Cerebellar cortex (tissue), 1 donor: ENCODE measurements at places on chromosomes 11 and 22.

- DNase-seq = no peak
Observed at GRCh38 chr22:37196539-37197450, 8.7 kb upstream of the C1QTNF6 start.

- DNase-seq = no peak
Observed at GRCh38 chr22:19060356-19061009, 61.7 kb downstream of the DGCR2 start.

DNA sequence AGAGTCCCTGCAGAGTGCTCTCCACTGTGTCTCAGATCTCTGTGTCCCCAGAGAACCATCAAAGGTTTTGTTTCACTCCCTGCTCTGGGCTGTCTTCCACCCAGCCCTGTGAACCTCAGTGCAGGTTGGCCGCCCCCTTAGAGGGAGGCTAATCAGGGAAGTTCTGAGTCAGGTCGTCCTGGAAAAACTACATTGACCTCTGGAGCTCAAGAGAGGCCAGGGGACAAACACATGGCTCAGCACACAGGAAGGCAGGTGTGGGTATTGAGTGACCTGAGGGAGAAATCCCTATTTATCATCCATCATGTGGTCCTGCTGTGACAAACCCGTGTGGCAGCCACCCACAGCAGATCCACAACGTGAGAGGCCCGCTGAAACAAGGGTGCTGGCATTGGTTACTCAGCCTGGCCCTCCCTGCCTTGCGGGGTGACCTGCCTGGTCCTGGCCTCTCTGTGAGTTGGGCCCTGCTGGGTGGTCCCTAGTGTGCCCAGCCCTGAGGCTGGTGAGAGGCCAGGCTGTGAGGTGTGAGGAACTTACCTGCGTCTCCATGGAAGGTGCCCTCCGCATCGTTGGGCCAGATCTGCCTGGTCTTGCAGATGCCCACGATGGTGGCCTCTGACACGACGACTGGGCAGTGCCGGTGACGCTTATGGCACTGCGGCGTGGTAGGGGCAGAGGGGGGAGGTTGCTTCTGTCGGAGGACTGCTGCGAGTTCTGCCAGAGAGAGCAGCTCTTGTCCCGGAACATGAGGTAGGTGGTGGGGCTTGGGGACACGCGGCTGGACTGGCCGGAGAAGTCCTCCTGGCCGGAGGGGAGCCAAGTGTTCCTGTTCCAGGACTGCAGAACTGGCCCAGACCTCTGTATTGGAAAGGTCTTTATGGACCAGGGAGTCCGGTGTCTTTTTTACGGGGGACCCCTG, 669 bp upstream of the BCR start:
- peak; percentile 49 for DNase-seq

DNA sequence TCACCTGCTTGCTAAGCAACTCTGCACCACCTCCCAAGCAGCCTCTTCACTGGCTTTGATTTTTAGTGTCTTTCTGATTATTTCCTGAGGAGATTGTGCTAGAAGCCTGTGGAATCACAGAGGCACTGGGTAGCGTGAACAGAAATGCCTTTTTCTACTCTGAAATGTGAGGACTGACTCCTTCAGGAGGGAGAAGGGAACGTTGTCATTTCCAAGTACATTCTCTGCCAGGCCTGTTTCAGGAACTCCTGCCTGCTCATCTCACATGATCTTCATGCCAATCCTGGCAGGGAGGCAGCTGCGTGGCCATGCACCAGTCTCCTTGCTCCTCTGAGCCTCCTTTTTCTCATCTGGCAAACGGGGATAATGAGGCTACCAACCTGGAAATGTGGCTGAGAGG, 49.8 kb upstream of the PRDM11 start:
- peak; percentile 87 for DNase-seq

- DNase-seq = no peak
Observed at GRCh38 chr11:40119661-40120060, 1339.8 kb downstream of the LRRC4C start.

DNA sequence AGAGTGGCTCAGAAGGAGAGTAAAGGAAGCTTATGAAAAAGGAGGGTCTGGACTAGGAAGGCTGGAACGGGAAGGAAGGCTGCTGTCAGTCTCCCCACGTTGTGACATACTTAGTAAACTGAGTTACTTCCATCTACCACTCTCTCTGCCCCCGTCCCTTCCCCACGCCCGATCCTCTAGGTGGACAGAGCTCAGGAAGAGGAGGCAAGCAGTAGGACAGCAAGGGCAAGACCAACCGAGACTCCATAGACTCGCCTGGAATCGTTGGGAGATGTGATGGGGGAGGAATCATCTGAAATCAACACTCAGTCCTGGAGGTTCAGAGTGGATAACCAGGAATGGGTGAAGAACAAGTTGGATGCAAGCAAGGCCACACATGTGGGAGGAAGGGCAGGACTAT, 240.7 kb downstream of the BUD13 start:
- DNase-seq = no peak

DNA sequence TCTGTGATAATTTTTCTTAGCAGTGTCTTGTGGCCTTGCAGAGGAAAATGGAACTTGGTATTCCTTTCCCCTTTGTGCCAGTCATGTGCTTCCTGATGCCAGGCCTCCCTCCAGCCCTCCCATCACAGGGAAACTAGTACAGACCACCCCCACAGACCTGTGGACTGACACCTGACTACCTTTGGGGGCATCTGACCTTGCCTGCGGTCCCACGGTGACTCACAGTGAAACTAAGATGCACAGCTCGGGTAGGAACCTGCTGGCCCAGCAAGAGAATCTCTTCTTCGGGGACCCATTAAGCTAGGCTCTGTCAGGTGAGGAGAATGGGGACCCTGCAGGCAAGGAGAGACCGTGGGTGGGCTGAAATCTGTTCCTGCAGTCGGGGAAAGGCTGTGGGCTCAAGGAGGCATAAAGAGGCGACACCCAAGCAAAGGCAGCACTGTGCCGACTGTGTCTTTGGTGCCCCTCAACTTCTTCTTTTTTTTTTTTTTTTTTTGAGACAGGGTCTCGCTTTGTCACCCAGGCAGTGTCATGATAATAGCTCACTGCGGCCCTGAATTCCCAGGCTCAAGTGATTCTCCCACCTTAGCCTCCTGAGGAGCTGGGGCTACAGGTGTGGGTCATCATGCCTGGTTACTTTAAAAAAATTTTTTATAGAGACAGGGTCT, 20.8 kb upstream of the PEX26 start:
- no peak for DNase-seq

GRCh38 chr11:83938148-83938547, 652.0 kb upstream of the CCDC90B start:
- no peak for DNase-seq

DNA sequence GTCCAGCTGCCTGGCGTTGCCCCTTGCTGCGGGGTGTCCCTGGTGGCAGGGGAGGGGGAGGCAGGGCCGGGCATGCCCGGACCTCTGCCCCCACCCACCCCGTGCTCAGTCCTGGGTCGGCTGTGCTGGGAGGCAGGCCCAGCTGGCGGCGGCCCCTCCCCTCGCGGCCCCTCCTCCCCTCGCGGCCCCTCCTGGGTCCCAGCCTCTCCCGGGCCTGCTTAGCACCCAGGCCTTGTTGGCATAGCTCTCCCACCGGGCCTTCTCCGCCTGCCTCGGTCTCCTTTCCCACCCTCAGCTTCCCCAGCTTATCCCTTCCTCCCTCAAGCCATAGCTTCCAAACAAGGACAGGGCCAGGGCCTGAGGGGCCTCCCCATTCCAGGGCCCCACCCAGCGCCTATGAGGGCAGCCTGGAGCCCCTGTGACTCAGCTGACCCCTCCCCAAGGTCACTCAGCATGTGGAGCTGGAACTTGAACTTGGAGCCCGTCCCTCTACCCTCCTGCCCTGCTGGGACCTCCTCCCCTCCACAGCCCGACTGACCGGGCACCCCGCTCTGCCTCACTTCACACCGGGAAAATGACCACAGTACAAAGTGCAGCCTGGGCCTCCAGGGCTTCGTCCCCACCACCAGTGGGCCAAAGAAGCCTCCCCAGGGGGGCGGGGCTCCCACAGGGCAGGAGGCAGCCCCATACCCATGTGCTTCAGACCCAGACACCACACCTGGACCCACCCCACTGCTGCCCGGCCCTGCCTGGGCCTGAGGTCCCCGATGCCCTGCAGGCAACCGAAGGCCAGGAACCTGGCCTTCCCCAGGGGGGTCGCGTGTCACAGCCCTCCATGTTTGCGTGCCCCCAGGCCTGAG, 1.2 kb downstream of the EPS8L2 start:
- no peak for DNase-seq

- DNase-seq = no peak
Observed at GRCh38 chr11:61075891-61076290, 26.4 kb upstream of the CD5 start.

DNA sequence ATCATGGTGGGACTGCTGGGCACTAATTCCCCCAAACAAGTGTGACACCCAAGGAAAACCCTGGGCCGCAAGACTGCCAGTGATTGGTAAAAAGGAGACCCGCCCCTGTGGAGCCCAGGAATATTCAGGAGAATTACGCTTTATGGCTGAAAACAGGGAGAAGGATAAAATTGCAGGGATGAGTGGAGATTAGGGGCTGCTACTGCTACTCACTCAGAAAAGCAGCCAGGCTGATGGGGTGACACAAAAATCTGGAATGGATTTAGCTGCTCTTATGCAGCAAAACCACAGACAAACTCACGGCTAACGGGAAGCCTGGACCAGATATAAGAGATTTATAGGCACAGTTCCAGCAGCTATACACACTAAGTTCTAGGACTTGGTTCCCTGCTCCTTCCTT, 4.4 kb upstream of the FBXO3 start:
- peak; percentile 88 for DNase-seq

GRCh38 chr22:35217527-35217926, 39.8 kb upstream of the HMGXB4 start:
- no peak for DNase-seq

DNA sequence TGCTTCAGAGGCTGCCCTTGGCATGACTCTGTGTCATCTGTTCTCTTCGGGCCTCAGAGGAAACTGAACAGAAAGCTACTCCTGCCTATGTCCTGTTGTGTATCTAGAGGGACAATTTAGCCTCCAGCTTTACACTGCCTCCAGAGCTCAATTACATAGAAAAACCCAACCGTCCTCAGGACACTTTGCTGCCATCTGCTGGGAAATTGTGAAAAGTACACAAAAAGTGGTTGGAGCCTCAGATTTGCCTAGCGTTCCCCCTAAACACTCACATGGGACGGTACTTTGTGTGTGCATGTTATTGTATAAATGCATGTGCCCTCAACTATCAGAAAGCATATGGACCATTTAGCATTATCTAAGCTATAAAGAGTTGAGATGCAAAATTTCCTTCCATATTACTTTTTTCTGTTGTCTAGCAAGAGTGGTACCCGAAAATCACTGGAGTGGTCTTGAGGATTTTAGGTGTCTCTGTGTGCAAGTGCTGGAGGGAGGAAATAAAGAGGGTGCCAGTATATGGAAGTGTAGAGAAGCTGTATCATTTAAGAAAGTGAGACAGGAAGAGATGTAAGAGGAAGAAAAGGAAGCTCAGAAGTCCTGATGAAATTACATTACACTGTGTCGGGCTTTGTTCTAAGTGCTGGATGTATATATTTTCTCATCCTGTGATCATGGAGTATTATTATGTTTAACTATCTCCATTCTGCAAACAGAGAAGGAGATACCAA, 8.7 kb upstream of the MS4A4E start:
- peak; percentile 11 for DNase-seq

DNA sequence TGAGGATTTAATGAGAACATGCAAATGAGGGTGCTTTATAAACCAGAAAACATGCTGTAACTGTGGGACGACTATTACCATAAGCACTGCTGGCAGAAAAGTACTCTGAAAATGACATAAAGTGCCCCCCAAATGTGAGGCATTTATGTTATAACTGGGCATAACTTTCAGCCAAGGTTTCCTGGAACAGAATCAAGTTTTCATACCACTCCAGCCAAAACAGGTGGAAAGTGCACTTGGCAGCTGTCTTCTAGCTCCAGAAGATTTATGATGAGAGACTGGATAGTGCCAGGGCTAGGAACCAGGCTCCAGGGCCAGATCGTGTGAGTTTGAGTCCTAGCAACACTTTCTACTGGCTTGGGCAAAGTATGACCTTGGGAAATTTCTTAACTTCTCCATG, 339.2 kb downstream of the TENM4 start:
- no peak for DNase-seq

DNA sequence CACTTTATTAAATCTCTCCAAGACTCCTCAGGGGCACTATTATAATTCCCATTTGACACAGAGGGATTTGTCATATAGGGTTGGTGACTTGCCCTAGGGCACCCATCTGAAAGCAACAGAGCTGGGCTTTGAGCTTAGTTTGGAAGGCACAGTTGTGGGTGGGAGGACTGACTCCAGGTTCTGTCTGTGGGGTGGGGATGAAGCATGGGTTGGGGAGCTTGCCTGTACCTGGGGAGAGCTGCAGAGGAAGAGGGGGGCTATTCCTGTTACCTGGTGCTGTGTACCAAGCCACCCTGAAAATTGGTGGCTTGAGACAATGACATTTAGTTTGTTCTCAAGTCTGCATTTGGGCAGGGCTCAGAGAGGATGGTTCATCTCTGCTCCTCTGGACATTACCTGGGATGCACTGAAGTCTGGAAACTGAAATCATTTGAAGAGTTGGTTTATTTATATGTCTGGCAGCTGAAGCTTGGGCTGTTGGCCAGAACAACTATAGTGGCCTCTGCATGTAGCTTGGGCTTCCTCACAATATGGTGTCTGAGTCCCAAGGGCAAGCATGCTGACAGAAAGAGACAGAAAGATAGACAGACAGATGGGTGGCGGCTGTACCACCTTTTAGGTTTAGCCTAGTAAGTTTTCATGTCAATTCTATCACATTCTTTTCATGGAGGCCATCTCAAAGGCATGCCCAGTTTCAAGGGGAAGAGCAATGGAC, 44.9 kb downstream of the LRRC32 start:
- no peak for DNase-seq

DNA sequence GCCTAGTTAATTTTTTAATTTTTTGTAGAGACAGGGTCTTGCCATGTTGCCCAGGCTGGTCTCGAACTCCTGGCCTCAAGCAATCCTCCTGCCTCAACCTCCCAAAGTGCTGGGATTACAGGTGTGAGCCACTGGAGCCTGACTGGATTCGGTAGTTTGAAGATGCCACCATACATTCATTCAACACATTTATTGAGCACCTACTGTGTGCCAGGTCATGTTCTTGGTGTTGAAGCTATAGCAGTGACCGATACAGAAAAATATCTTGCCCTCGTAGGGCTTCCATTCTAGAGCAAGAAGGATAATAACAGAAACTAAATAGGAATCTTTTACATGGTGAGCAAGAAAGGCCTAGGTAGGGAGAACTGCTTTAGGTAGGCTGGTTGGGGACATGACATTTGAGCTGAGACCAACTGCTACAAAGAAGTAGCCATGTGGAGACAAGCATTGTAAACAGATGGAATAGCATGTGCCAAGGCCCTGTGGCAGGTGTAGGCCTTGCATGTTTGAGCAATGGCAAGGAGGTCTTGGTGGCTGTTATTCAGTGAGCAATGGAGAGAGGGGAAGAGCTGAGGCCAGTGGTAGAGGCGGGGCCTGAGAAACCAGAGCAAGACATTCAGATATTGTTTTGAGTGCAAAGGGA, 1.7 kb upstream of the MYRF start:
- no peak for DNase-seq

GRCh38 chr11:47378836-47379170, 456 bp upstream of the SPI1 start:
- DNase-seq = no peak

DNA sequence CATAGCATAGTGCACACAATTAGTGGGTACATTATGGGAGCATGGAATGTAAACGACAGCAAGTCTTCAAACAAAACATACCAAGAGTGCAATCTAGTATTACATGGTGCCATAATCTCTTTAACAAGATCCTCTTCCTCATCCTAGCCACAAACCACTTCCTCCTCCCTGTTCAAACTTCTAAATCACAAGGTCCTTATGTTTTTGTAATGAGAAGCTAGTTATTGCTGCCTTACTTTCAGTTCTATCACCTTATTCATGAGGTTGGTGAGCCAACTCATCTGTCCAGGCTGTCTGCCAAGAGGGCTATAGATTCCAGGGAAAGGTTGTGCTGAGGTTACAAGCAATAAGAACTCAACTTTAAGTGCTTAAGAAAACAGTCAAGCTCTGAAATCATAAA, 195.4 kb upstream of the ARHGAP20 start:
- DNase-seq = no peak
